ENCODE measurements at places on chromosomes 16 and 17.

DNA sequence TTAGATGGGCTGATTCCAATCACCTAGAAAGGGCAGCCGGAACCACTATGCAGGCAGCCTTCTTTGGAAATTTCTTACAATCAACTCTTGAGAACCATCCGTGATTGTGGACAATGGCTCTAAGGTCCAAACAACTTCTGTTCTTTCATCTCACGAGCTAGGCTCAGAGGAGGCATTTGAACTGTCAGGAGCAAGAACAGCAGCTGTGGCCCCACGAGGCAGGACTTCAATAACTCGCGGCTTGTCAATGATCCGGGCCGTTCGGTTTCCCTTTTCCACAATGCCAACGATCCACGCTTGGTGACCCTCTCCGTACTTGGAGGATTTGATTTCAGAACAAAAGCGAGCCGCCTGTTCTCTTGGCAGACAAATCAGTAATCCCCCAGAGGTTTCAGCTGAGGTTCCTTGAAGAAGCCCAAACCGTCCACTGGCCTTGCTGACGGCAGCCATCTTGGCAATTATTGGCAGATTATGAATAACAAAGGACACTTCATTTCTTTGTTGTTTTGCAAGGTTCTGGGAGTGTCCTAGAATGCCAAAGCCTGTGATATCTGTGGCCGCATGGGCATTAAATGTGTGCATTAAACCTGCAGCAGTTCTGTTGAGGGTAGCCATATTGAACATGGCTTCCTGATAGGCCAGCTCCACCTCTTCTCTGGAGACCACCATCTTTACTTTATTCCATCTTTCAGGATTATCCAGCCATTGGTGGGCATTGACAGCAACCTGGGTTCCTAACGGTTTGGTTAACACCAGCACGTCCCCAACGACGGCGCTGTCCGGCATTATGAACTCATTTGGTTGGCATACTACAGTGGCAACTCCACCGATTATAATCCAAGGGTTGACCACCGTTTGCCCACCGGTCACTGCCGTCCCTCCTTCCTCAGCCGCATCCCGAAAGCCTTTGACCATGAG lies 1.2 kb downstream of the SEPHS2 start:
- no peak for DNase-seq

GRCh38 chr17:79840989-79841286 lies 1.7 kb upstream of the CBX4 start:
- no peak for DNase-seq

DNA sequence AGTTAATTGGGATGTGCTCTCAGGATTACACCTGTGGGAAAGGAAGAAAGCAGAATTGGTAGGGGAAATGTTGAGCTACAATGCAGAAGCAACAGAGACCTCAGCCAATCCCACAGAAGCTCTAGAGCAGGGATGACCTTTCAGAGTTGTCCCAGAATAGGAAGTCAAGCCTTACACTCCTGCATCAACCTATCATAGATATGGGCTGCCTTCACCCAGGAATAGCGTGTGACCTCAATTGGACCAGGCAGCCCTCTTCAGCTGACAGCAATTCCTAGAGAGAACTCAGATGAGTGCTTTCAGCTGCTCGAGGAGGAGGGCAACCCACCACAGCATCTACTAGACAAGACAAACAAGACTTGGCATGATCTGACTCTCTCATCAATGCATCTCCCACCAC lies 189.7 kb downstream of the TMEM132E start:
- DNase-seq: no peak

GRCh38 chr16:4327386-4328045 lies 11.6 kb downstream of the GLIS2 start:
- DNase-seq: no peak

DNA sequence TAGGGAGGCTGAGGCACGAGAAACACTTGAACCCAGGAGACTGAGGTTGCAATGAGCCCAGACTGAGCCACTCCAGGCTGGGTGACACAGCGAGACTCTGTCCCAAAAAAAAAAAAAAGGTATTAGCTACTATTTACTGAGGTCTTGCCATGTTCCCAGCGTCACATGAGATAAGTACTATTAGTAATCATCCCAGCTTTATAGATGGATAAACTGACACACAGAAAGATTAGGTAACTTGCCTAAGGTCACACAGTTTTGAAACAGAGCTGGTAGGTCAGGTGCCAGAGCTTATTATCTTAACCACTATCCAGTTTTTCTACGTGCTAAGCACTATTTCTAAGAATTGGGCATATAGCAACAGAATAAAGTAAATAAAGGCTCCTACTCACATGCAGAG lies 51.6 kb downstream of the TEX14 start:
- DNase-seq: no peak

DNA sequence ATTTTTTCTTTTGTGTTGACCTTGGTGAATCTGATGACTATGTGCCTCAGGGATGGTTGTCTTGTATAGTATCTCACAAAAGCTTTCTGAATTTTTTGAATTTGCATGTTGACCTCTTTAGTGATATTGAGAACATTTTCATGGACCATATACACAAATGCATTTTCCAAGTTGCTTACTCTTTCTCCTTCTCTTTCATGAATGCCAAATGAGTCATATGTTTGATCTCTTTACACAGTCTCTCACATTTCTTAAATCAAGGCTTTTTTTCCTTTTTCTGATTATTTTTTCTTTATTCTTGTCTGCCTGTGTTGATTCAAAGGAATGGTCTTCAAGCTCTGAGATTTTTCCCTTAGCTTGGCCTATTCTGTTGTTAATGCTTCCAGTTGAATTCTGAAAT lies 46.6 kb upstream of the KCNJ16 start:
- no peak for DNase-seq

DNA sequence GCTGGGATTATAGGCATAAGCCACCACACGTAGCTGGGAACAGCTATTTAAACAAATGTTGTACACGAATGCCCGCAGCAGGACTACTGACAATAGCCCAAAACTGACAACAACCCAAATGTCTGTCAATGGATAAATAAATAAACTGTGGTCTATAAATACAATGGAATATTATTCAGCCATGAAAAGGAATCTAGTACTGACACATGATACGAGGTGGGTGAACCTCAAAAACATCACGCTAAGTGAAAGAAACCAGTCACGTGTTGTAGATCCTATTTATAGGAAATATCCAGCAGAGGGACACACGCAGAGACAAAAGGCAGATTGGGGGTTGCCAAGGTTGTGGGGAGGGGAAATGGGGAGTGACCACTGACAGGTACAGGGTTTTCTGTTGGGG lies 390.0 kb upstream of the TNRC6C start:
- DNase-seq: no peak

- DNase-seq: no peak
These were observed 34.5 kb downstream of the PMM2 start for GRCh38 chr16:8831871-8832716.

DNA sequence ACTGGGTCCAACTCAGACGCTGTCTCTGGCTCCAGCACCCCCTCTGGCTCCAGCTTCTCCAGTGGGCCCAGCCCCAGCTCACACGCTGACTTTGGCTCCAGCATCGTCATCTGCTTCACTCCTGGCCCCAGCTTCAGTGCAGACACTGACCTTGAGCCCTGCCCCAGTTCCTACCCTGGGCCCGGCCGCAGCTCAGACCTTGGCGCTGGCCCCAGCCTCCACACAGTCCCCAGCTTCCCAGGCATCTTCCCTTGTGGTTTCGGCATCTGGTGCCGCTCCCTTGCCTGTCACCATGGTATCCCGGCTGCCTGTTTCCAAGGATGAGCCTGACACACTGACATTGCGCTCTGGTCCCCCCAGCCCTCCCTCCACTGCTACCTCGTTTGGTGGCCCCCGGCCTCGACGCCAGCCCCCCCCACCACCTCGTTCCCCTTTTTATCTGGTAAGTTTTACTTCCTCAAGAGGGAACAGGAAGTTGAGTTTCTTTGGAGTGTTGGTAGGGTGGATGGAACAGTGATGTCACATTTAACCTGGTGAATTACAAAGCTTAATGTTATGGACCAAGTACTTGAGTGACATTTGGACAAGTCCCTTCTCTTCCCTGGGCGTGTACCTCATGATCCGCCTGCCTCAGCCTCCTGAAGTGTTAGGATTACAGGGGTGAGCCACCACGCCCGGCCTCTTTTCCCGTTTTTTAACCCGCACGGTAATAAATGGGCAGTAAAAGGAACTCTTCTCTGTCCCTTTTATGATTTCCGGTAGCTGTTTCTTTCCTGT lies 23.4 kb upstream of the PHKG2 start:
- no peak for DNase-seq

DNA sequence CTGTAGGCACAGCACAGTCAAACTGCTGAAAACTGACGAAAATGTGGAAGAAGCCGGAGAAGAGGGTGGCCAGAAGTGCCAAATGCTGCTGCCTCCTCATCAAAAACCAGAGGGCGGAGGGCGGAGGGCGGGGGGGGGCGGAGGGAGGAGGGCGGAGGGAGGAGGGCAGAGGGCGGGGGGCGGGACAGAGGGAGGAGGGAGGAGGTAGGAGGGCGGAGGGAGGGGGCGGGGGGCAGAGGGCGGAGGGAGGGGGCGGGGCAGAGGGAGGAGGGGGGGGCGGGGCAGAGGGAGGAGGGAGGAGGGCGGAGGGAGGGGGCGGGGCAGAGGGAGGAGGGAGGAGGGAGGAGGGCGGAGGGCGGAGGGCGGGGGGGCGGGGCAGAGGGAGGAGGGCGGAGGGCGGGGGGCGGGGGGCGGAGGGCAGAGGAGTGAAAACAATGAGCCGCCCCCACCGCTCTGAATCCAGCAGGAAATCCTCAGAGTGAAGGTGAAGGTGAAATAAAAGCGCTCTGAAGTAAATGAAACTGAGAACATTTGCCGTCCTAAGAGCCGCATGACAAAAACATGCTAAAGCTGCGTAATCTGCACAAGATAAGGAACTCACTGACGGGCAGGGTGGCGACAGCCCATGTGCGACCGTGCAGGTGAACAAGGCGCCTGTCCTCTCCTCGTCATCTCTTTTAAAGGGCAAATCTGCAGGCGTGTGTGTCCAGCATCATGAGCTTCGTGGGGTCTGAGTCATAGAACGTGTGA lies 22.6 kb upstream of the CBFA2T3 start:
- DNase-seq: peak; percentile 23

GRCh38 chr16:66441586-66442375 lies 14.7 kb downstream of the BEAN1 start:
- no peak for DNase-seq

- no peak for DNase-seq
These were observed 5.5 kb downstream of the USP32 start for GRCh38 chr17:60386147-60387058.

GRCh38 chr17:49556223-49556943 lies 19.3 kb upstream of the NXPH3 start:
- DNase-seq: peak; percentile 85
